ENCODE measurements at places on chromosomes 2 and 18. TPM values are rescaled to one million over a fixed set of nuclear protein-coding genes. Genes with fewer than 3 reads are reported as not detected.

Gene FBLN7
- 2.9 TPM for total RNA-seq

- no peak for DNase-seq
Observed at GRCh38 chr2:121476684-121477083, 54.0 kb upstream of the RNU4ATAC start.

Gene FAM237A
- not detected for total RNA-seq

- DNase-seq, result peak; percentile 94
Observed at GRCh38 chr18:3297025-3297984, 35.4 kb downstream of the MYL12B start.

DNA sequence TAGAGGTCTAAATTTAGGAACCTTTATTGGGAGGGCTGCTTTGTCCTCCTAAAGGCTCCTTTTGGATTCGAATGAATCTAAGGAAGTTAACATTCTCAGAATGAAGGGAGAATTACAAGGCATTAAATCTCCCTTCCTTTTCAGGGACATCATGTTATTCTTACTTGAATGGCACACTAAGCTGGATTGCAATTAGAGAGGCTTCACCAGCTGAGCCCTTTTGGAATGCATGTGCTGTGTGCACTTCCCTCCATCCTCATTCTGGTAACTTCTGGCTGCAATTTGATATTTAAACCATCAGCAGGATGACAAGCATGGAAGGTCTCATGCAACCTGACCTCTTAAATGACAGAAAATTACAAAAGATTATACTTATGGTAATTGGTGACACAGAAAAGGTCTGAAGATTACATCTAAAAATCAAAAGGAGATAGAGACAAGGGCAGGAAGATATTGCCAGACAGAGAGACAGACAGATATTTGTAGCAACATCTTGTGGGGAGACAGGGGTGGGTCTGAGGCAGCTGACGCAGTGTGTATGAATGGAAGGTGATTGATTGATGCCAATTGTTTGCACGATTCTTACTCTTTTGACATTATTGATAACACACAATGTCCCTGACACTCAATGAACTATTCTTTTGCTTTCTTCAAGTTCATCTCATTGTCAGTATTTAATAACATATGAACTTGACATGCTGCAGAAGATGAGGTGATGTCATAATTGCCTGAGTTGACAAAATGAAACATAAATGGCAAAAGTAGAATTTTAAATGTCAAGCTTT, 570.8 kb upstream of the GYPC start:
- DNase-seq, result no peak

Gene KIAA2012
- not detected for total RNA-seq

Gene HES6
- total RNA-seq, result 18.0 TPM

DNA sequence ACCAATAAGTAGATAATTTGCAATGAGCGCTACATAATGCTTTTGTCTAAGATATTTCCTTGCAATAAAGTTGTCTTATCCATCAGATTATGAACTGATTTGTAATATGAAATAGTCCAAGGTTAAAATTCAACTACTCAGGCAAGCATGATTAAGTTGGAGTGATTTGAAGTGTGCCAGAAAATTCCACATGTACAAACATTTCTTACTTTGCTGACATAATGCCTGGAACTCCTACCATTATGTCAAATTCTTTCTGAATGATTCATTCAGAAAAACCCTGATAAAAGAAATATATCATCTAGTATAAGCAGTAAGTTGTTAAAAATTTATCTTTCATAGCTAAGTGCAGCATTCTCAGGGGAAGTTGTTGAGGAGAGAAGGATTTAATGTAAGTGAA, 87.3 kb downstream of the CBLN2 start:
- DNase-seq, result no peak

GRCh38 chr2:39937621-39938020, 158.6 kb upstream of the THUMPD2 start:
- no peak for DNase-seq

Gene ADD2
- 0.95 TPM for total RNA-seq

Gene PID1
- total RNA-seq, result 17.1 TPM

GRCh38 chr2:182870227-182870626, 3.8 kb upstream of the FRZB start:
- DNase-seq, result no peak

- no peak for DNase-seq
Observed at GRCh38 chr2:557635-558301, 119.4 kb downstream of the TMEM18 start.

- DNase-seq, result no peak
Observed at GRCh38 chr2:112006076-112006410, 49.0 kb upstream of the TMEM87B start.

Gene ATP6V1B1
- 1.6 TPM for total RNA-seq

DNA sequence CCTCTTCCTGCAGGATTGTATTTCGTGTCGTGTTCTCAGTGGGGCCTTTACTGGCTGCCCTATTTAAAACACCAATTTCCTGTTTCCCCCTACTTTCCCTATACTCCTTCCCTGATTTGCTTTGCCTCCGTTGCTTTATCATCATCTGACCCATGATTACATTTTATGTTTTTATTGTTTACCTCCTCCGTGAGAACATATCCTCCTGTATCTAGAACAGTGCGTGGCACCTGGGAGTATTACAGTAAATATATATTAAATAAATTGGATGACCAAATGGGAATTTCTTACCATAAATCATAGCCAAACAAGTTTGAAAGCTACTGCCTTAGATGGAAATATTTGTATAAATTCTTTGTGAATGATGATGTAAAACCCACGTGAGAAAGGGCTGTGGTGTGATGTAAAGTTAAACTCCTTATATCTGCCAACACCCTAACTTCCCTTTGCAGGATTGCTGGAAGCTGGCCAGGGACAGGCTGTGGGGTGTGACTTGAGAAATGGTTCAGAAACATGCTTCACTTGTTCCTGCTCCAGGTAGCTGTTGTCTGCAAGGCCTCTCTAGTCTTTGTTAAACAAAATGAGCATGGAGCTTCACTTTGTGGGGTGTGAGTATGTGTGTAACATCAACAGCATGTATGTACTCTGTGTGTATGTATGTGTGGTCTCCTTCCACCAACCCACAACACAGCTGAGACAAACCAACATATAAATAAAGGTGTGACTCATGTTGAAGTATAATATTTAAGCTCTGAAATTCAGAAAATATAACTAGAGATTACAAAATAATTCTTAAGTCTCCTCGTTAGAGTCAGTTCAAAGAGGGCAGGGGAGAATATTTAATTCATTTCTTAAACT, 40.3 kb downstream of the LHCGR start:
- DNase-seq, result peak; percentile 28

GRCh38 chr2:16617282-16618266, 48.1 kb downstream of the CYRIA start:
- DNase-seq, result no peak

DNA sequence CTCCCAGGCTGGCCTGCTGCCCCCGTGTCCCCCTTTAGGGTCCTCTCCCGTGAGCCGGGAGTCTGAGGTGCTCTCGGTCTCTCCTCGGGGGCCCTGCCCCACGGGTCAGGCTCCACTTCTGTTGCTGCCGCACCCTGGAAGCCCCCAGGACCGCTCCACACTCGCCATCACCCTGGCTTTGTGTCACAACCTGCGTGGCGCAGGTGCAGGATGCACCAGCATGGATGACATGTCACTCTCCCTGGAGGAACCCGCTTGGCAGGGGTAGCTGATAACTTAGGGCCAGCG, 10.8 kb upstream of the ARHGEF4 start:
- no peak for DNase-seq

Gene GNLY
- 0.95 TPM for total RNA-seq

GRCh38 chr2:30269771-30270145, 38.4 kb downstream of the LBH start:
- DNase-seq, result no peak

GRCh38 chr2:165634855-165635254, 159.2 kb downstream of the GALNT3 start:
- peak; percentile 29 for DNase-seq

DNA sequence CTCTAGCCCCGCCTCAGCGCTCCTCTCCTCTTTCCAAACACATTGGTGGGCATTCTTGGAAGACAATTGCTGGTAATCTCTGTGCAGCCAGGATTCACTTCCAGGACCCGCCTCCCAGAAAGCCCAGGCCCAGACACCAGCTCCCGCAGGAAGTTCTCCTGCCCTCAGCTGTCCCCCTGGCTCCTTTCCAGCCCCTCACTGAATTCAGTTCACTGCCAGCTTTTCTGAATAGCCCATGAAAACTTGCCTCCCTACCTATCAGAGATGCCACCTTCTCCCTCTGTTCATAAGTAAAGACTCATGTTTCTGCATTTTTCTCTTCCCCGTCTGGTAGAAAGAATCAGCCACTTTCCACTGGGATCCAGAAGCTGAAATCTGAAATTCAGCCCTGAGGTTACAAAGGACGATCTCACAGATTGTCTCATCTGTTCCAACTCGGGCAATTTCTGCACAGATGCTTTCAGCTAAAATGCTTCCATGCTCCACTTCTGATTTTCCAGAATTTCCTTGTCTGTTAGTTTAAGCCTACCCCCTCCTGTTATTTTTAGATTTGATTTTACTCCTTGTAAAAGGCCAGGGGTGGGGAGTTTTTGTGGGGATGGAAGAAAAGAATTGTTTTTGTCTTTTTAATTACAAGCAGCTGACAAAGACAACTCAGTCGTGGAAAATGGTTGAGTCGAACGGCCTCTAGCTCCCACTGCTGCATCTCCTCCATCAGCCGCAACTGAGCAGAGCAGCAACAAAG, 98.1 kb downstream of the SP3 start:
- no peak for DNase-seq

GRCh38 chr2:240932001-240932723, 26.0 kb downstream of the CROCC2 start:
- DNase-seq, result no peak

DNA sequence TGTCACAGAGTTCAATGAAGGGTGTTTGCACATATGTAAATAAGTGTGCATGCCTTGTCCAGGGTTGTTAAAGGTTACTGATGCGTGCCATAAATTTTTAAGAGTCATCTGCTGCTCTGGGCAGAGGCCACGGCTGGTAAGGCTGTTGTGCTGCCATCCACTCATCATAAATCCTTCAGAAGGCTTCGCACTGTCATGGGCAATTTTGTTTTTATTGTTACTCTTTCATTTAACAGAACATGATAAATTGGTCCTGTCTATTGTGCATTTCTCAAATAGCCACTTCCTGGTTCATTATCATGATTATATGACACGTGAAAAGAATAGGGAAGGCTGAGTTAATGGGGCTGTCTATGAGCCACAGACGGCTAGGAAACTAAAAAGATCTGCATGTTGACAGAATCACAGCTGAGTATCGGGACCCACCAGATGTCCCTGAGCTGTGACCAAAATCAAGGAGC, 634.3 kb upstream of the SOX11 start:
- no peak for DNase-seq

DNA sequence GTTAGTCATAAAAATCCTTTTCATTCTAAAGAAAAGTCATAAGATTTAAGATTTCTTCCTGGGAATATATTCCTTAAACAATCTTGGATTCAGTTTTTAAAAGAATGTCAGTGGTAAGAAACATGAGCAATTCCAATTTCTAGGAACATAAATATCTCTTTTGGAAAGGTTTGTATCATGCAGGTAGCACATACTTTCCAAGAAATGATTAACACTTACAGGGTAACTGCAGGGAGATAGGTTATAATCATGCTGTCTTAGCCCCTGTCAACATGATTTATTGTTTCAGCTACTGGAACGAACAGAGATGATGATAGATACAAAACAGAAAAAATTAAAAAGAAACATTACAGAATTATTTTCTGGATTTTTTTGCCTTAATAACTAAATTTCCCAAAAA, 1537.7 kb downstream of the LRP1B start:
- no peak for DNase-seq

DNA sequence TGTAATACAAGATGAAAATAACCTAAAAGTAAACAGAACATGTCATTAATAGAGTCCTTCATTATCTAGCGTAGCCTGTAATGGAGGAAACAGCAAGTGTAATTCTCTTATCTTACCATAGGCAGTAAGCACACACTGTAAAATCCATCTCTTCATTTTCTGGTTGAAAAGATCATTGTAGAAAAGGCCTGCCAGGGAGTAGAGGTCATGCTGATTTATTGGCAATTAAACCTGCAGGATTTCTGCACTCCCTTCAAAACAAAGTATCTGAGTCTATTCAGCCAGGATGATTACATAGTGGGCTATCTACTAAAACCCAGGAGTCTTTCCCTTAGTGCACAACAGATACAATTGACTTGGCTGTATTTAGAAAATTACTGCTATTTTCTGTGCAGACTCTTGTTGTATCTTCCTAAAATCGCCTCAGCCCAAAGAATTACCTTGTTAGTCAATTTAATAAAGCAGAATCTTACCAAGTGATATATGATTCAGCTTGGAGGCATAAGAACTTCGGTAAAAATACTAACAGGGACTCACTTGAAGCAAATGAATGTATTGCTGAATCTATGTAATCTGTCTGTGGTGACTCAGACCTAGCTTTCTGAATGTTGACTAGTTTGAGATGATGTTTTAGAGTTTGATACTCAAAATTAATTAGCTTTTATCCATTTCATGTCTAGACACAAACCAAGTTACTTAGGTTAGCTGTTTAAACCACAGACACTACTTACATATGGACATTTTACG, 250.4 kb upstream of the STON1 start:
- no peak for DNase-seq

Gene RGPD8
- total RNA-seq, result 13.1 TPM

GRCh38 chr2:107303964-107304363, 418.0 kb upstream of the ST6GAL2 start:
- DNase-seq, result no peak

DNA sequence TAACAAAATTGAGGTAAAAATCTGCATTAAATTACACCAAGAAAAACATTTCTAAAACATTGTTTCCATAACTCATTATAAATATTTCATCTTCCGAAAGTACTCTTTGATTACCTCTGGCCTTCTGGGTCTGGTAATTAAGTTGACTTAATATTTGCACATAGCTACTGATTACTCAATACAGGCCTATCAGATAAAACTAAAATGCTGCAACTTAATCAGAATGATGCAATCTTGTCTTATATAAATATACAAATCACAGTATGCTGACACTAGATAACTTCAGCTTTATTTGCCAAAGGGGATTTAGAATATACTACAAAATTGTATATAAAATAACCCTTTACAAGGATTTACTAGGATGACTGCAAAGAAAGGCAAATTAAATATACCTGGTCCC, 49.3 kb downstream of the SLC35F5 start:
- no peak for DNase-seq

Gene LIPG
- total RNA-seq, result 138 TPM

- no peak for DNase-seq
Observed at GRCh38 chr2:188159484-188159883, 132.2 kb upstream of the GULP1 start.

DNA sequence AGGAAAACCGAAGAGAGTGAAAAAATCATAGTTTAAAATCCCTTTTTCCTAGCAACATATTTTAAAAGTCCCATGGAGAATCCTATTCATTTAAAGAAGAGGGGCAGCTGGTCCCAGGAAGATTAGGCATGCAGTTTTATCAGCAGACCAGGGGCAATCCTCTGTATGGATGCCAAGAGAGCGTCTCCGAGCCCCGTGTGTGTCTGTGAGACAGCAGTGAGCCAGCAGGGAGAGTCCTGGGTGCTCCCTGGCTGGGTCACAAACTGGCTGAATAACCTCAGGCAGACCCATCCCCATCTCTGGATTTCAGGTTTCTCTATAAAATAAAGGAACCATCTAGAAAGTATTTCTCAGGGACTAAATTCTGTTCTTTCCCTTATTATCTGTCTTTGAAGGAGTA, 128.2 kb upstream of the RIOK3 start:
- no peak for DNase-seq

Gene LHCGR
- 0.32 TPM for total RNA-seq

Gene SLC11A1
- total RNA-seq, result 15.1 TPM
